Cardiac muscle cell (in vitro differentiated cells and primary cell): ENCODE measurements at places on chromosomes 3 and 15. TPM values are rescaled to one million over a fixed set of nuclear protein-coding genes. Genes with fewer than 3 reads are reported as not detected.

The ZNF502 gene
- total RNA-seq: 1.1 and 2.0 TPM in 2 replicates

GRCh38 chr3:110006913-110007312, 669.6 kb upstream of the DPPA4 start:
- no peak for DNase-seq

DNA sequence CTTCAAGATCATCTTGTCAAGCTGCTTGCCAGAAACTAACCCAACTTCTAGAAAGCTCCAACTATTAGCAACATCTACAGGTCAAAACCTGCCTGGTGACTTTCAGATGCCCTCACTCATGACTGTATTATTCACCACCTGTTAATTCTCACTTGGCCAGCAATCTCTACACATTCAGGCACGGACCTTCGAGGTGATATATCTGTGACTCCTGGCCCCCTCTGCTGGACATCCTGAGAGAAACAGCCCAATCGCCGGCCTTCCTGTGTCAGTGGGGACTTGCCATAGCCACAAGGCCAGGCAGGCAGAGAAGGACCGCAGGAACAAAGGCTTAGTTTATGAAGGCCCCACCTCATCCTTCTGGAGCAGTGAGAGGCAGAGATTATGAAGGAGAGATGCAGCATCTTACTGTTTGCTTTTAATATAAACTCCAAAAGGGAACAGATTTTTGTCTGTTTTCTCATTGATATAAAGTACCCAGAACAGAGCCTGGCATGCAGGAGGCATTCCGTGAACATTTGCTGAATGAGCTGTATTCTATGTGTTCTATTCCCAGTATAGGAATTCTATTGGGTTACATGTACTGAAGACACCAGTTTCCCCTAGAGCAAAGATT, 24.4 kb upstream of the OCA2 start:
- peak; percentile 79 for DNase-seq

The SLC12A1 gene
- total RNA-seq: 0.04 TPM in 1 of 2 replicates, not detected in the other

- peak; percentile 41 for DNase-seq
These were observed 73.8 kb downstream of the IQSEC1 start for GRCh38 chr3:12999147-13000140.

- DNase-seq: no peak
These were observed 57.7 kb downstream of the SUMF1 start for GRCh38 chr3:4409415-4409814.

The TGM5 gene
- total RNA-seq: not detected in 2 replicates

The NMNAT3 gene
- 5.0 and 16.0 TPM in 2 replicates for total RNA-seq

The MORC1 gene
- total RNA-seq: not detected in 2 replicates

The ATP13A5 gene
- not detected in 2 replicates for total RNA-seq

- no peak for DNase-seq
These were observed 1237.5 kb downstream of the ZPLD1 start for GRCh38 chr3:103672346-103672745.

The SEMA7A gene
- 8.7 and 11.9 TPM in 2 replicates for total RNA-seq

The MCF2L2 gene
- total RNA-seq: 7.0 and 12.9 TPM in 2 replicates

- DNase-seq: peak; percentile 84
These were observed 214.5 kb downstream of the MTHFS start for GRCh38 chr15:79682285-79682684.

DNA sequence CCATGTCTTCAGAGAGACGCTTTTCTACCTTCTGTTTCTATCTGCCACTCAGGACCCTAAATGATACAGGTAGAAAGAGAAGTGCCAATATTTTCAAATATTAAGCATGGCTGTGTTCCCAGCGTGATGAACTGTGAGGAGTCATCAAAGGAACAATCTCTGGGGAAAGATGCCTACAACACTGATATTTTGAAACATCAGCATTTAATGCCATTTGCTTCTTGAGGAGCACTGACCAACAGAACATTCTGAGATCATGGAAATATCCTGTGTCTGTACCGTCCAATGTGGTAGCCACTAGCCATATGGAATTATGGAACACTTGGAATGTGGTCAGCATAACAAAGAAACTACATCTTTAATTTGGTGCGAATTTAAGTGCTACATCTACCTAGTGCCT, 117.9 kb upstream of the COL6A5 start:
- DNase-seq: no peak

- DNase-seq: no peak
These were observed 25.6 kb downstream of the TPM1 start for GRCh38 chr15:63067976-63068743.

GRCh38 chr3:28840976-28841376, 439.9 kb upstream of the RBMS3 start:
- no peak for DNase-seq

The DRD3 gene
- 0.51 TPM in 1 of 2 replicates, not detected in the other for total RNA-seq

DNA sequence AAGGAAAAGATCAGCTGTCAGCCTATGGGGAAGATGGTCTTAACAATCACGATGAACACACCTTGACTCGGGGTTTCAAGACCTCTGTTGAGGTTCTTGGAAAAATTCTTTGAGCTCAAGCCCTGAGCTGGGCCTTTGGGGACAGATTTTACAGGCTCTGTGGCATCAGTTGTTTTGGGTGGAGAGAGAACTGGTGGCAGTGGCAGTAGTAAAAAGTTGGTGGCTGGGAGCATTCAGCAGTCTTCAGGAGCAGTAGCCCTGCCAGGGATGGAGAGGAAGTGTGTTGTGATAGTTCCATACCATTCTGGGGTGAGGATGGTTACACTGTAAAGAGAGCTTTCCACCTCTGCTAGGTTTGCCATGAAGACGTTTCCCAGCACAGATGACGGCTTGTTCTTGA, 4.9 kb upstream of the KY start:
- no peak for DNase-seq

DNA sequence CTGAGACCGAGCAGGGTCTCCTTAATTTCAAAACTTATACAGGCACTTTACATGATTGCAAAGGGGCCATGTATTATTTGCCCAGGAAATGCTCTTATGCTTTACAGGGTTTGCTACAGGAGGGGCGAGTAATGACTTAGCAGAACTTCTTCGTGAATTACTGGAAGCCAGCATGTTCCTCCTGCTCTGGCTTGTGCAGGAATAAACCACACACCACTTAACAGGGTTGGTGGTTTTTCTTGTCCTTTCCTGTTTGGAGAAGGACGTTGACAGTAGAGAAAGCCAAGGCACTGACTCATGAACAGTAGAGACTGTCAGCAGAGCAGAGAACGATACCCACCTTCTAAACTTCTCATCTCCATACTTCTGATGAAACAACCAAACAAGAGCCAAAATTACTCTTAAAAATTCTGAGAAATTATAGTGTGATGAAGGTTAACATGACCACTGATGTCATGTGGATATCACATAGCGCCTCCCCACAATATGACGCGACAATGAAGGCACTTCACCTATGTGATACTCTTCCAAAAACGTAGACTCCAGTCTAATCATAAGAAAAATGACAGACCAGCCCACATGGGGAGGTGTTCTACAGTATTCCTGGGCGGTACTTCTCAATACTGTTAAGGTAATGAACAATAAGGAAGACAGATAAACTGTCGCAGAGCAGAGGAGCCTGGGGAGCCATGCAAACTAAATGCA, 24.7 kb upstream of the MCTP2 start:
- no peak for DNase-seq

The TRAIP gene
- 6.6 and 13.3 TPM in 2 replicates for total RNA-seq

The ERICH6 gene
- total RNA-seq: 0.18 TPM in 1 of 2 replicates, not detected in the other

DNA sequence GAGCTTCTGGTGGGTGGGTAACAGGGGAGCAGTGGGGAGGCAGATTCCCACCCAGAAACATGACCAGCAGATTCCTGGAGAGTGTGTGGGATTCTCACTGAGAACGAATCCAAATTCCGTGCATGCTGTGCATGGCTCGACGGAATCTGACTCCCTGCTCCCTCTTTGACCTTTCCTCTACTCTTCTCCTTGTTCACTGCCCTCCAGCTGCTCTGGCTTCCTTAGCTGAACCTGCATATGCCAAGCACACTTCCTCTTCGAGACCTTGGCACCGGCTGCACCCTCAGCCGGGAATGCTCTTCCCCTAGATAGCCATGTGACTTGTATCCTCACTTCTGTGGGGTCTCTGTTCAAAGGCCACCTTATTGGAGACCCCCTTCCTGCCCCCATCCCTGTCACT, 6.3 kb downstream of the INSYN1 start:
- peak; percentile 46 for DNase-seq

GRCh38 chr15:75666823-75667501, 19.2 kb downstream of the SNX33 start:
- peak; percentile 97 for DNase-seq

GRCh38 chr3:126672741-126673140, 17.8 kb upstream of the TXNRD3 start:
- DNase-seq: no peak

The NR1D2 gene
- total RNA-seq: 11.9 and 18.8 TPM in 2 replicates

DNA sequence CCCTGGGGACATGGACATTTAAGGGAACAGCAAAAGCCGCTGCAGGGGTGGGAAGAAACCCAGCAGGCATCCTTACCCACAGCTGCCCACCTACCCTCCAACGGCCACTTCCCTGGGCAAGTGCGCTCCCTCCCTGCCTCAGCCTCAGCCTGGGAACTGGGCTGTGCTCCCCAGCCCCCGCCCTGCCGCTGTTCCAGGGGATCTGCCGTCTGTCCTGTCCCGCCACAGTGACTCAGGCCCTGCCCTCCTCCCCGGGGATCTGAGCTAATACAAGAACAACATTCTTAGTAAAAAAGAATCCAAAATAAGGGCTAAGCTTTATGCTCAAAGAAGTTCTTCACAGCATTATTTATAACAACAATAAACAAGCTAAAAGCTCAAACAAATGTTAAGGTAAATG, 7.4 kb upstream of the IQSEC1 start:
- no peak for DNase-seq

DNA sequence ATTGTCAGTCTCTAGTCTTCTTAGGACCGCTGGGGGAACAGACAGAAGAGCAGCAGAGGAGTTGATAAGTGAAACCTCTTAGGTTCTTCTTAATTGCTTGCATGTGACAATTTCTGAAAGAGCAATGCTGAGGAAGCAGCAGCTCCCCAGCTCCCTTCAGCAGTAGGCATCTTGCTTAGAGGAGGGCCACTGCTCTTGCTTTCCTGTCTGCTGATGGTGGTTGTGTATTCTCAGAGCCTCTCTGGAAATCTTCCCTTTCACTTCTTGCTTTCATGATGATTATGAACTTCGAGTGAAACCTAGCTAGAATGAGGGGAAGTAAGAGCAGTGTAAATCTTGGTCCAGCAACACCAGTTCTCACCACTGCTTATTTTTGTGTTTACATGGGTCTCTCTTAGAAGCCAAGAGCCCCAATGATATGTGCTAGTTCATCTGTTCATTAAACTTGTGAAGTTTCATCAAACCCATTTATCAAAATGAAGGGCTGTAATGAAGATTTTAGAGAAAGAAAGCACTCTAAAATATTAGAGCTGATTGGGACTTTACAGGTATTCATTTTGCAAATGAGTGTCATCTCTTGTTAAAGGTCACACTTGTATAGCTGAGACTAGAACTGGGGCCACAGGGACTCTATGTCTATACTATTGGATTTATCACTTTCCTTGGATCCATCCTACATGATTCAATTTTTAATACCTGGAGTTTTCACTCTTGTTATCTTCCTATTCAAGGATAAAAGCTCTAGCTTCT, 246.7 kb downstream of the LPP start:
- no peak for DNase-seq

DNA sequence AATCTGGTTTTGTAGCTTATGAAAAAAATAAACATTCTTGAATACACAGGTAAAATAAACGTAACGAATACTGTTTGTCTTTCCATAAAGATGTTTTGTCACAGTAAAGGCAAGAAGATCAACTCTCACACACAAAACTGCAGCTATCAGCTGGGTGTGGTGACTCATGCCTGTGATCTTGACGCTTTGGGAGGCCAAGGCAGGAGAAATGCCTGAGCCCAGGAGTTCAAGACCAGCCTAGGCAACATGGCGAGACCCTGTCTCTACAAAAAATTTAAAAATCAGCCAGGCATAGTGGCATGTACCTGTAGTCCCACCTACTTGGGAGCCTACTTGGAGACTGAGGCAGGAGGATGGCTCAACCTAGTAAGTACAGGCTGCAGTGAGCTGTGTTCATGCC, 39.6 kb downstream of the CBLB start:
- no peak for DNase-seq

DNA sequence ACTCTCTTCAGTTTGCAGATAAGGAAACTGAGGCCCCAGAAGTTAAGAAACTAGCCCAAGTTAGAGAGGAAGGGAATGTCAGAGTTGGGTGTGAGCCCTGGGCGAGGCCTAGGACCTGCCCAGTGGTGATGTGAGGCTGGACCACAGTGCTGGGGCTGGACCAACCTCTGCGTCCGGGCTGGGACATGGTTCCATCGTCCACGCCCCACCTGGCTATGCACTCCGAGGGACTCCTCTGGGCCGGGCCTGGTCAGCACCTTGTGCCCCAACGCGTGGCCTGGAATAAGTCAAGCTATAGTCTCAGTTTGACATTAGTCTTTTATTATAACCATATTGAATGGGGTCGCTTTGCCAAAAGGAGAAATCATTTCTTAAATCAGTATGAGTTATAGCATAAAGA, 272.1 kb downstream of the PLCL2 start:
- DNase-seq: no peak

- DNase-seq: no peak
These were observed 56.4 kb downstream of the FILIP1L start for GRCh38 chr3:100057716-100058575.

The PSTPIP1 gene
- 0.63 TPM in 1 of 2 replicates, not detected in the other for total RNA-seq

DNA sequence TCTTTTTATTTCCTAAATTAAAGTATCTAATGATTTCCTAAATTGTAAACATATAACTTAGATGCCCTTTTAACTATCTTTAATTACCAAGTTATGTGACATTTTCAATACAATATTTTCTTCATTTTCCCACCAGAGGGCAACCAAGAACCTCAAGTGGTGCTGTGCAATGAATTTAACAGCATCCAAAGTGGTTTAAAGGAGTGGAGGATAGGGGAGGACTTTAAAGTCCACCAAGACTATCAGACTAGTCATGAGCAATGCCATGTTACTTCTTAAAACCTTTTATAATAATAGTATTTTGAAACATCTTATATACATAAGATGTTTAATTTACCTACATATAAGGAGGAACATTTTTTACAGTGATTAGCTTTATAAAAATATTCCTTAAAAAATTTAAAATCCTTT, 74.4 kb downstream of the DLG1 start:
- DNase-seq: peak; percentile 69

GRCh38 chr3:16290007-16290826, 25.2 kb downstream of the OXNAD1 start:
- DNase-seq: peak; percentile 70

The ZKSCAN7 gene
- 24.9 and 27.4 TPM in 2 replicates for total RNA-seq

DNA sequence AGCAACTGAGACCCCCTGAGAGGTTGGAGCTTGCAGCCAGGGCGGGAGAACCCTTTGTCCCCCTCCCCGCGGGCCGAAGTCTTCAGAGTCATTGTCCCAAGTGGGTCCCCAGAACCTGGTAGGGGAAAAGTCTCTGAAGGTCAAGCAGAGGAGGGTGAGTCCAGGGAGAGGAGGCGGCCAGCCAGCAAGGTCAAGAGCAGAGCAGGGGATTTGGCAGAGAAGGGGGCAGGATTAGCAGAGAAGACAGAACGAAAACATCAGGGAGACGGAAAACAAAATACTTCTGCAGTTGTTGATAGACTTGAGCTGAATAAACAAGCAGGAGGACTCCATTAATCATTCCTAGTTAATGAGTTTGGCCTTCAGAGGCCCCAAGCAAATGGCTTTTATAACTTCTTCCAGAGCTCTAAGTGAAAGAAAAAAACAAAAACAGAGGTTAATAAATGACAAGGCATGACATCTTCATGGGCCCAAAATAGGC, 66.7 kb downstream of the GRIP2 start:
- DNase-seq: no peak

The MME gene
- total RNA-seq: 2.4 and 5.5 TPM in 2 replicates
